ENCODE measurements at places on chromosomes 1 and 21. TPM values are rescaled to one million over a fixed set of nuclear protein-coding genes. Genes with fewer than 3 reads are reported as not detected.

Gene ANGPTL3
- total RNA-seq: not detected

Gene NUCKS1
- 123 TPM for total RNA-seq

Gene DMRTB1
- not detected for total RNA-seq

Gene TDRD5
- total RNA-seq: not detected

Gene LCE2A
- total RNA-seq: 3.0 TPM

Gene FAM89A
- total RNA-seq: 14.4 TPM

Gene OR2T2
- total RNA-seq: not detected

Gene ERVH48-1
- total RNA-seq: not detected

Gene RLF
- 9.0 TPM for total RNA-seq

Gene NOTCH2
- 78.5 TPM for total RNA-seq

Gene LEPR
- total RNA-seq: 1.5 TPM

Gene ZNF670
- 3.6 TPM for total RNA-seq

Gene C1orf56
- total RNA-seq: 2.9 TPM

Gene PRKCZ
- total RNA-seq: 0.17 TPM

Gene GABRD
- not detected for total RNA-seq

Gene KIAA0040
- not detected for total RNA-seq

Gene MPZ
- total RNA-seq: 1.4 TPM

Gene ZNF593OS
- total RNA-seq: not detected

Gene DOP1B
- total RNA-seq: 7.8 TPM

Gene FAAH
- 0.35 TPM for total RNA-seq
